ENCODE measurements at places on chromosomes 12 and 14.

- no peak for DNase-seq
Observed at GRCh38 chr12:70698345-70698744, 61.1 kb upstream of the PTPRB start.

- DNase-seq: peak; percentile 15
Observed at GRCh38 chr12:98220636-98221035, 294.8 kb upstream of the TMPO start.

- no peak for DNase-seq
Observed at GRCh38 chr14:58059126-58059525, 92.9 kb downstream of the ARMH4 start.

DNA sequence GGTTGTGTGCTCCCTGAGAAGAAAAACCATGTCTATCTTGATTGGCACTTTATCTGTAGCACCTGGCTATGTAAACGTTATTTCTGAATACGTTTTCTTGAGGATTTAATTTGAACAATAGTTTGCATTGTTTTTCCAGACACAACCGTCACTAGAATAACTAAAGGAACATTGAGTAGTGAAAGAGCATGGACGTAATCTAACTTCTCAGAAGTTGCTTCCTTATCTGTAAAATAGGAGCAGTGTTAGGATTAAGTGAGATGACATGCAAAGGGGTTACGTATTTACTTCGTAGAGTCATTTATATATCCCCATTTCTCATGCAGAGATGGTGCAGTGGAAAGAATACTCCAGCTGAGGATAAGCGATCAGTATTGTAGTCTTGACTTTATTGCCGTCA is 8.1 kb downstream of the AEBP2 start:
- no peak for DNase-seq

GRCh38 chr12:14257303-14257733 is 108.2 kb upstream of the ATF7IP start:
- no peak for DNase-seq

DNA sequence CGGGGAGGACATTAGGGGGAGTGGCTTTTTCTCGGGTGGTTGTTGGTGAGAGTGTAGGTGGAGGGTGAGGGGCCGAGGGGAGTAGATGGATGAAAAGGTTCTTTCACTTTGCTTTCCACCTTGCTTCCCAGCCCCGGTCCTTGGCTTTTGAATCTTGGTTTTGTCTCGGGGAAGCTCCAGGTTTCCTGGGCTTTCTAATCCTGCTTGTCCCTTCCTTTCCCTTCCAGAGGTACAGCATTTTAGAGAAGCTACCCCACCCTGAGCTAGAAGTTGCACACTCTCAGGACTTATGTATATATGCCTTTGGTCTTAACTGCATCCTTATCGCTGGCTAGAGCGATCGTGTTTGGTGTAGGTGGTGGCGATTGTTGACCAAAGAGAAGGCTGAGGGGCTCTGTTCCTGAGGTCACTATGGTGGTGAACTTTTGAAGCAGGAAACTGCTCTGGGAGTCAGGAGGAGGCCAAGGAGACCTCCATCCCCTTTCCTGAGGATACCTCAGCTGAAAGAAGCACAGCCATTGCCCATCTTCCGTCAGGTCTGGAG is 862 bp downstream of the PIP4K2C start:
- DNase-seq: peak; percentile 43

DNA sequence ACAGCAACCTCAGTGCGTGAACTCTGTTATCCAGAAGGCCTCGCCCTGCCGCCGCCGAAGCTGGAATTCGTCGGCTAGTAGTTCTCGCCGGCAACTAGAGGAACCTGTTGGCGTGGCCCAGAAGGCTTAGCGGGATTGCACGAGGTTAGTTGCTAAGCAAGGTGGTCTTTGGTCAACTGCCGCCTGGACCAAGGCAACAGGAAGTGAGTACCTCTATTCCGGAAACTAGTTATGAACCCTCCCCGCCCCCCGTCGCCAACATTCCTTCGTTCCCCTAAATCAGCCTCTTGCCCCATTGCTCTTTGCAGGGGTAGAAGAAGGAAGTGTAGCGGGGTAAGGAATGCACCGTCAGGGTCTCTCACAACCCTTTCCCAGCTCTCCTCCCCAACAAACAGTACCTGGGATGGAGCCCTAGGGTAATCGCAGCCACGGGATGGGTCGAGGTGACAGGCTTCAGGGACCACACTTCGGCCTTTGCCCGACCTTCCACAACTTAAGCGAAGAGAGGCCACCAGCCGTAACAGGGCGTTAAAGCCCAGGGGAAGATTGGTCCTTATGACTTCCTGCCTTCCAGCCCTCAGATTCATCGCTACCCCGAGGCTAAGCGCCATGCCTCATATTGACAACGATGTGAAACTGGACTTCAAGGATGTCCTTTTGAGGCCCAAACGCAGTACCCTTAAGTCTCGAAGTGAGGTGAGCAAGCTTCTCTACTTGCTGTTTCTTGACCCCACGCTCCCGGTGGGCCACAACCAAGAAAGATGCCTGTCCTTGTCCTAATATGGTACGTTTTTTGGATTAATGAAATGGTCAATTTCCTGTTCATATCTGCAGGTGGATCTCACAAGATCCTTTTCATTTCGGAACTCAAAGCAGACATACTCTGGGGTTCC is at the start of gene GMPR2:
Gene GMPR2, plus strand, starts transcription at position 285 of the 893 bp plus-strand sequence. Its CDS starts 325 bp downstream, at position 610.
- DNase-seq: no peak

- DNase-seq: no peak
Observed at GRCh38 chr14:33237115-33237740, 298.5 kb downstream of the NPAS3 start.

DNA sequence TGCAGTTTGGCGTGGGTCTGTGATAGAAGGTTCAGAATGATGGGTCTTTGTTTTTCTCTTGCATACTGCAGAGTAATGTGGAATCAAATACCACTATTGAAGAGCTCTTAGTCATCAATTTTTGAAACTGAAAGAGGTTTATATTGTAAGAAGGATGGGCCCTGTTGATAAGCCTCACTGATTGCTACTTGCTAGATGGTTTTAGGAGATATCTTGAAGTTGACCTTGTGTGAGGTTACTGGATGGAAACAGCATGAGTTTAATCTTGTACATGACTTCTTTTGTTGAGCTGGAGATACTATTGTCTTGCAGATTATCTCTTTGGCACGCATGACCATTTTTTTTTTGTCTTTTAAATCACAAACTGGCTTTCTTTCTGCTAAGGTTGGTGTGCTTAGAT is 13.8 kb downstream of the BICD1 start:
- no peak for DNase-seq

DNA sequence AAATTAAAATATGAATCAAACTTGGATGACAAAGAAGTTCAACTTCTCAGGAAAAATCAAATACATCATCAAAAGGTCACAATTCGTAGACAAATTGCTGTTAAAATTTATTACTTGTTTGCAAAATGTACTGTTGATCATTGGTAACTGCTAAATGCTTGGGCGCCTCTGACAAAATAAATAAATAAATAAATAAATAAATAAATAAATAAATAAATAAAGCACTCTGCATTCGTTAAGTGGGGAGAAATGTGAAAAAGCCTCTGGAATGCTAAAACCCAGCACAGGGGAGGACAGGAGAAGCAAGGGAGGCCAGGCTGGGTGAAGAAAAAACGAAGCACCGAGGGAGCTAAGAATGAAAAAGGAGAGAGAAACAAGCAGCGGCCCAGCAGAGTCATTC is 115.2 kb downstream of the BCL11B start:
- DNase-seq: no peak

- DNase-seq: peak; percentile 62
Observed at GRCh38 chr14:103155010-103155409, 31.7 kb downstream of the TNFAIP2 start.

GRCh38 chr12:68958322-68958721 is 25.4 kb upstream of the CPM start:
- no peak for DNase-seq

DNA sequence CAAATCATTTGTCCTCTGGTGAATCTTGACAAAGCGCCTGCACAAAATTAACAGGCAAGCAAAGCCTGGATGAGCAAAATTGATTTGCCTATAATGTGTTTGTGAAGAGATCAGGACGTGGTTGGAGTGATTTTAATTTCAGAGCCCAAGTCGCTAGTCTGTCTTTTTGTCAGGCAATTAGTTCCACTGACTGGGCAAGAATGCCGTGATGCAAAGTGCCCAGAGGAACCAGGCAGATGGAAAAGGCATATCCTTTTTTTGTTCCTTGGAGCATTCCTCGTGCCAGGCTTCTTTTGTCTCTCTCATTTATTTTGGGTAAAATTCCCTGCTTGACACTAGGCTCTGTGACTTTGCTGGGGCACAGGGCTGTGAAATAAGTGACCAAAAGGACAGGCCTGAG is 65.9 kb upstream of the CCDC198 start:
- no peak for DNase-seq

GRCh38 chr14:58488550-58488949 is 61.0 kb downstream of the KIAA0586 start:
- no peak for DNase-seq

All from Calu3 (cell line).